ENCODE measurements at places on chromosomes 13 and 19.

DNA sequence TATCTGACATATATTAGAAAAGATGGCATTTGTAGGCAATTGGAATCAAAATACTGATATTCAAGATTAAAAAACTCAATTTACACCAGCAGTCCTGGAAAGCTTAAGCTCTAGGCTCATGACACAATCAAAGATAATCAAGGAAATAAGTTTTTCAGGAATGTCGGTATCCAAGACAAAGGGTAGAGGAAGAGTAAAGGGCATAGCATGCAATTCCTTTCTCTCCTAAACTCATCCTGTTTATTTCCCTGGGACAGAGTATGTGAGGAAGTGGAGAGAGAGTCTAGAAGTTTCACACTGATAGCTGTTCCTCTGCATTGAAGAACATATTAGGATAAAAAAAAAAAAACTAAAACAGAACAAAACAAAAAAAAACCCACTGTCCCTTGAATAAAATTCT, 2452.1 kb downstream of the PCDH9 start:
- DNase-seq: no peak

GRCh38 chr19:46900341-46900740, 39.5 kb downstream of the ARHGAP35 start:
- no peak for DNase-seq

DNA sequence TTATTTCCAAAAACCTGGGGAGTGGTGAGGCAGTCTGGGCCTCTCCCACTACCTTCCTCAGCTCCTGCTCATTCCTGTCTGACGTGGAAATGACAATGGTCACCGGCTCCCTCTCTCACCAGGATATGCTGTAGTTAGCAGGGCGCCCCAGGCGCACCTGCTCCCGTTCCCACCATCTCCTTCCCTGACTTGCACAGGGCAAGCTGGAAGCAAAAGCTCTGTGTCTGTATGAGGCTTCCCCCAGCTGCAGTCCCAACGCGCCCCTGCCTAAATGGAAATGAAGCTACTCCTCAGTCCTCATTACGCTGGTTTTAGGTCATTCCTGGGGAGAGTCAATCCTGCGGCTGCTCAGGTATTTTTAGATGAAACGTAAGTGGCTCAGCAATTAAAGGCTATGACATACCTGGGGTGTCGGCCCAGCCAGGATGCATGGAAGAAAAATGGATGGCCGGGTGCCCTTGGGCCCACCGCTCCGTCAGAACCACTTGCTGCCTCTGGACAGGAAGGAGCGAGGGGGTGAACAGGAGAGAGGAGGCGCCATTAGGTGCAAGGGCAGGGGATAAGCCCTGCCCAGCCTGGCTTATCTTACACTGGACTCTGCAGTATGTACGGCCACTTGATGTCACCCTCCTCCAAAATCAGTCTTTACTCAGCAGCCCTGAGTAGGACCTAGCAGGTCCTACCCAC, 32.4 kb downstream of the DHRS12 start:
- DNase-seq: no peak

- DNase-seq: no peak
Measured at GRCh38 chr19:47305309-47305751, 4.3 kb upstream of the C5AR1 start.

DNA sequence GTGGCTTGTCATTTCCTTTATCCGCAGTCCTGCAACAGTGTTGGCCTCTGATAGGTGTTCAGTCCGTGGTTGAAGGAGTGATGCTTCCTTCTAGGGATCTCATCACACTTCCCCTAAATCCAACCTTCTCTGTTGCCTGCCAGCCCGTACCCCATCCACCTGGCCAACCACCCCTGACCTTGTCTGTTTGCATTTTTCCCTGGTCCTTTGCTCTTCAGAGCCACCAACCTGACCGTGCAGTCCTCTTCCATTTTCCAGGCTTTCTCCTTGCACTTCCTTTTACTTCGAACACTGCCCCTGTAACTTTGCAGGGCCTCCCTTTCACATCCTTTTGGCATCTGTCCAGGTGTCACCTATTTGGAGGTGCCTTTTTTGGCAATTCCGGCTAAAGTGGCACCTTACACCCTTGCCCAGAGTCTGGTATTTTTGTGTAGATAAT, 696 bp downstream of the ZNF460 start:
- no peak for DNase-seq
